ENCODE measurements at places on chromosomes 2 and 18.

DNA sequence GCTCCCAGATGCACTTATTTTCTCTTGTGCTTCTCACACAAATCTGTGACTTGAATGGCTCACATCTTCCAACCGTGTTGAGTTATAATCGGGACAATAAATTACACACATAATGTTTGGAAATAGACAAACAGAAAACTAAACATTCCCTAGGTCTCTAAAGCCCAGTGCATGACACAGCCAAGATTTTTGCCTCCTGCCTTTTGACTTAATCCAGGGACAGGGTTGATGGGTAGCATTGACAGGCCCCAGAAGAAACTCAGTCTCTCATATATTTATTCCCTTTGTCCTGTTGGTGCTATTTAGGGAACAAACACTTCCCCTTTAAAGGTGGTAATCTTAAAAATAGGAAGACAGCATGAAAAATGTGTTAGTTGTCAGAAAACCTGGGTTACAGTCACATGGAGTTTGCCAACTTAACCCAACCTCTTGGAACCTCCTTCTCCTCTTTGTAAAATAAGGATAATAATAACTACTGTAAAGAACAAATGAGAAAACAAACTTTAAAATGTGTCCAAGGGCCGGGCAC is 24.0 kb upstream of the ARPC2 start:
- DNase-seq, result no peak

GRCh38 chr2:12715258-12716031 is 1.3 kb upstream of the TRIB2 start:
- DNase-seq, result no peak

- no peak for DNase-seq
These were observed 129.7 kb upstream of the PARD3B start for GRCh38 chr2:204415406-204416181.

DNA sequence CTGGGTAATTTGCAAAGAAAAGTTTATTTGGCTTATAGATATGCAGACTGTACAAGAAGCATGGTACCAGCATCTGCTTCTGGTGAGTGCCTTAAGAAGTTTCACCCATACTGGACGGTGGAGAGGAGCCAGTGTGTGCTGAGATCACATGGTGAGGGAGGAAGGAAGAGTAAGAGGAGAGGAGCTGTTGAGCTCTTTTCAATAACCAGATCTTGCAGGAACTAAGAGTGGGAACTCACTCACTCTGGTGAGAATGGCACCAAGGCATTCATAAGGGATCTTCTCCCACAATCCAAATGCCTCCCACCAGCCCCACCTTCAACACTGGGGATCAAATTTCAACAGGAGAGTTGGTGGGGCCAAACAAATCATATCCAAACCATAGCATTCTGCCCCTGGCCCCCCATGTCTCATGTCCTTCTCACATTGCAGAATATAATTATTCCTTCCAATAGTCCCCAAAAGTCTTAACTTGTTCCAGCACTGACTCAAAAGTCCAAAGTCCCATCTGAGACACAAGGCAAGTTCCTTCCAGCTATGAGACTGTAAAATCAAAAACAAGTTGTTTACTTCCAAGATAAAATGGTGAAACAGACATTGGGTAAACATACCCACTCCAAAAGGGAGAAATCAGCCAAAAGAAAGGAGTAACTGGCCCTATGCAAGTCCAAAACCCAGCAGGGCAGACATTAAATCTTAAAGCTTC is 11.7 kb upstream of the TMEM37 start:
- DNase-seq, result no peak

GRCh38 chr2:217742841-217743240 is 260.0 kb downstream of the TNS1 start:
- no peak for DNase-seq

- no peak for DNase-seq
These were observed 220.2 kb downstream of the SUCLG1 start for GRCh38 chr2:84238907-84239306.

- peak; percentile 90 for DNase-seq
These were observed at the start of the genes CENPO and PTRHD1 for GRCh38 chr2:24792874-24793760. Gene CENPO, plus strand, starts transcription at chr2:24793425. Its CDS starts 495 bp downstream, at chr2:24793920. Gene PTRHD1, minus strand, starts transcription at chr2:24793391. Its CDS starts 14 bp downstream, at chr2:24793377.

DNA sequence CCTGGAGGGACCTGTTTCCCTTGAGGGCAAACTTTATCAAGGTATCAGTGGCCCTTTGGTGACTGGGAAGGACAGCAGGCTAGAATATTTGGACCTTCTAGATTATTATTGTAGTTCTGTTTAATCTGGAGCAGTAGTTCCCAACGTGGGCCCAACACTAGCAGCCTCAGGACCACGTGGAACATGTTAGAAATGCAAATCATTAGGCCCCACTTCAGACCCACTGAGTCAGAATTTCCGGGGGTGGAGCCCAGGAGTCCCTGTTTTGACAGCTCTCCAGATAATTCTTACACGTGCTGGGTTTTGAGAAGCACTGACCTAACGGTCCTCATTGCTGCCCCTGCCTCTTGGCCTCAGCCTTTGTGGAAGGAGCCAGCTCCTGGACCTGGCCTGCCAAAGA is 25.5 kb upstream of the DYNC2LI1 start:
- DNase-seq, result no peak

DNA sequence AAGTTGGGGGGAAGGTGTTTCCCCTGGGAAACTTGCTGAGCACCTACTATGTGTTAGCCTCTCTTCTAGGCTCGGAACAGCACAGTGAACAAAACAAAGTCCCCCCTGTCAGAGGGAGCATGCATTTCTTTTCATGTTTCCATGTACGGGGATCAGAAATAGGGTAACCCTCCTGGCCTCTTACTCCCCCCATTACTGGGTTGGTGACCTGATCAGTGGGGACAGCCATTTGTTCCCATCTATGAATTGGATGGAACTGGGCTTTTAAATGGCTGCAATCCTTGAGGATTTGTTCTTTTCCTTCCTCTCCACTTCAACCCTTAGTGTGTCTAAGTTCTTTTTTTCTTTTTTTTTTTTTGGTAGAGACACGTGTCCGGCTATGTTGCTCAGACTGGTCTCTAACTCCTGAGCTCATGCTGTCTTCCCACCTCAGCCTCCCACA is 13.7 kb downstream of the NCL start:
- DNase-seq, result no peak

DNA sequence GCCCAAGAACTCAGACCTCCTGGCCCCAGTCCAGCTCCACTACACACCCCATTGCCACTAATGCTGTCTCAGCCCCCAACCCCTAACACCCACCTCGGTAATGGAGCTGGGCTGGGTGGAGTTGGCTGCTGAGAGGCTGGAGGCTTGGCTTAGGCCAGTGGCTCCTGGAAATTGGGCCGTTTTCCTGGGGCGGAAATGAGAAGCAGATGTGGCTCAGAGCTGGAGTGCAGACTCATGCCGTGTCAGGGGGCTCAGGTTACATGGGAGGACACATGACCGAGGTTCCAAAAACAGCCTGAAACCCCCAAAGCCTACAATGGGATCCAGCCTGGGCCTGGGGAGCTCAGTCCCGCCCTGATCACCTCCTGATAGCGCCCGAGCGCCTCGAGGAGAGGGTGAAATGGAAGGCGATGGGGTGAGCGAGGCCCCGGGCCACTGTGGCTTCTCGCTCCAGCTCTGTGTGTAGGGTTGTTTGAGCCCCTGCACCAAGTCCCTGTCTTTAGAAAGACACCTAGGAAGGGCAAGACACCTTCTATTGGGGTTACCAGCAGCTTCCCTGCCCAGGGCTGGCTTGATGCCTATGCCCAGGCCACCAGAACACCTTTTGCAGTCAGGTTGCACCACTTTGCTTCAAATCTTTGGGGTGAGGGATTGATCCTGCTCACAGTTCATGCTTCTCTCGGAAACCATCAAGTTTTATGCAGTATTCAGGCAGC is 175.7 kb upstream of the HAAO start:
- DNase-seq, result no peak

GRCh38 chr2:20650393-20650876 is 463 bp downstream of the HS1BP3 start:
- no peak for DNase-seq

- DNase-seq, result no peak
These were observed 78.8 kb upstream of the PELI1 start for GRCh38 chr2:64223055-64223454.

DNA sequence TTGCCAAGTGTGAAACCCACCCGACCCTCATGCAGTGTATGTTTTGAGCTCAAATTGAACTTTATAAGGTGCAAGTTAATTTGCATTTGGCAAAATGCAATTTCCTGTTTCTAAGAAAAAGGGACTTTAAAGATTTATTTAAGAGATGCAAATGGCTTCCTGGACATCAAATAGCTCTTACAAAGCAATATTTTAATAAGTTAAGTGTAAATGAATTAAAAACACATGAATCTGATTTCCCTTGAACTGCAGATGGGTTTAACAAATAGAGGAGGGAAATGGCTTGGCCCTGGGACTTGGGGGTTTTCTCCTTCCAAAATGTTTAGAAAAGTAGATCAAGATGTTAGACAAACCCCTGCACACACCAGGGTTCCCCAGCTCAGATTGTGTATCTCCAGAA is 116.0 kb downstream of the EN1 start:
- DNase-seq, result no peak

GRCh38 chr2:78734221-78734620 is 291.3 kb upstream of the REG3G start:
- DNase-seq, result no peak

DNA sequence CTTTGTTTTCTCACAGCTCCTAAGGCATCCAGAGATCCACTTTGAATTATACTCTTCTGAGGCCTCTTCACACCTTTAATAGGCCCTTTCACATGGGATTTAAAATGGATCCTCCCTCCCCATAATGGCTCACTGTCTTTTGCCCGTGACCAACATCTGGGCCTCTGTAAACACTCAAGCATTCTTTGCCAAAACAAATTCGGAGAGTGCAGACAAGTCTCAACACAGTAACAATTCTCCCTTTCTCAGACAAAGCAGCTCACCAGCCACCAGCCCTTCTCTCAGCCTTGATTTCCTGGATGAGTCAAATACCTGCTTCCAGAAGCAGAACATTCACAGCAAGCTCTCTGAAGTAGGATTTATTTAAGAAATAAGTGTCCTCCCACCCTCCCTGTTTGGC is 14.0 kb upstream of the IMP4 start:
- no peak for DNase-seq

DNA sequence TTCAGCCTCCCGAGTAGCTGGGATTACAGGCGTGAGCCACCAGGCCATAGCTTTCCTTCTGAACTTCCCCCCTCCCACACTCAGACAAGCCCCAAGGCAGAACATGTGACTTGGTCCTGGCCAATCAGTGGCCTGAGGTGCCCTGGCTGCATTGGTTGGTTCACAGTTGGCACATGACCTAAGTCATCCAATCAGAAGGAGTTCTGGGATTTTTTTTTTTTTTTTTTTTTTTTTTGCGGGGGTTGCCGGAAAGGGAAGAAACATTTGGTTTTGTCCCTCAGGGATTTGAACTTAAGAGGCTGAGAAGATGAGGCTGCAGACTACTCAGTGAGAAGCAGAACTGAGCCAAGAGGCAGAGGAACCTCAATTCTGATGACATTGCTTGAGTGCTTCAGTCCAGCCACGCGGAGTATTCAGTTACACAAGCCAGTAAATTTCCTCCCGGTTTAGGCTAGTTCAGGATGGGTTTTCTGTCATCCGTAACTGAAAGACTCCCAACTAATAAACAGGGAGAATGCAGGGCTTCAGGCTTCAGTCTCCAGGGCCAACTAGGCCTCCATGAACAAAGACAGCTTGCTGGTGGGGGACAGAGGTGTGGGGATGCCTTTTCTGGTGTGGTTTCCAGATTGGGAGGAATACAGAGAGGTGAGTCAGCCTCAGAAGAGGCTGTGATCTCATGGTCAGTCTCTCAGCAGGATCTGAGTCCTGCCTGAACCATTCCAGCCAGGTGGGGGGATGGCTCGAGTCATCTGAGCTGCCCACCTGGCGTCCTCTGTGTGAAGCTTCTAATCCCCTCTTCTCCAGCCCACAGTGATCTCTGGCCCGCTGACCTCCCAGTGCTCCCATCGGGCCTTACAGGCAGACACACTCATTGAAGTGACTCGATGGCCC is 9.2 kb downstream of the PTMA start:
- no peak for DNase-seq

DNA sequence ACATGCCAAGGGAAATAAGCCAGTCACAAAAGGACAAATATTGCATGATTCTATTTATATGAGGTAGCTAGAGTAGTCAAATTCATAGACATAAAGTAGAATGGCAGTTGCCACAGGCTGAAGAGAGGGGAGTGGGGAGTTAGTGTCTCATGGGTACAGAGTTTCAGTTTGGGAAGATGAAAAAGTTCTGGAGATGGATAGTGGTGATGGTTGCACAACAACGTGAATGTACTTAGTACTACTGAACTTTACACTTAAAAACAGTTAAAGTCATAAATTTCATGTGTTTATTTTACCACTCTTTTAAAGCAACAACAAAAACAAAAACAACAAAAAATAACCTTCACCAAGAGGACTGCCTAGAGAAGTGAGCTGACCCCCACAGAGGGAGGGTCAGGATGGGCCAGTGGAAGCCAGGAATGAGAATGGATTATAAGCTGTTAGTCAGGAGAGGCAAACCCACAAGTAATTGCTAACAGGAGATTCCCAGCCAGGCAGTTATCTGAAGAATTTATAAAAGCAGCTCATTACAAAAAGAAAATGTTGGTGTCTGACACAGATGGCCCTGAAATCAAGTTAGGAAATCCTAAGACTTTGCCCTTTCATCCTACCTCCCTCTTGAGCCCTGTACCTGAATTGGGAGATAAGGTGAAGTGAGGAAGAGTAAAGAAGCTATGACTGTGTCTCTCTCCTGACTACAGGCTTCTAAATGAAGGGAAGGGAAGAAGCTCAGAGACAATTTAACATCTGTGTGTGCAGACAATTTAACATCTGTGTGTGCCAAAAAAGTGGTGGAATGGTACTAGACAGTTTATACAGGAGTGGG is 263.4 kb downstream of the PDE11A start:
- DNase-seq, result no peak

DNA sequence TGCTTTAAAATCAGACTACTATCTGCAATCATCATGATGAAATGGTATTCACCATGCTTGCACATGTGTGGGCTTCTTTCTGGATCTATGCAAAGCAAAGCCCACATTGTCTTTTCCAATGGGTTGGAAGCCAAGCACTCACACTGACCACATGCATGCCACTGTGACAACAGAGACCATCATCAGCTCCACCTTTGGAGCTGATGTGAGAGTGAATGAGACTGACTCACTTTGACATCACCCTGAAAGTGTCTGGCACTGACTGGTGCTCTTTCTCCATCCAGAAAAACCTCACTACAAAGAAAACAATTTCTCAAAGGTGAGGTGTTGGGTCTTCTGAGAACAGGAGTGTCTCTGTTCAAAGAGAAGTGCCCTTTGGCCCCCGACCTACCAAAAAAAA is 4.7 kb downstream of the MYO5B start:
- no peak for DNase-seq

GRCh38 chr2:98029718-98030222 is 34.0 kb upstream of the TMEM131 start:
- no peak for DNase-seq

Data from T follicular helper cell (primary cell).